ENCODE measurements at places on chromosomes 13 and 19. TPM values are rescaled to one million over a fixed set of nuclear protein-coding genes. Genes with fewer than 3 reads are reported as not detected.

The WDR62 gene
- 12.2 TPM for total RNA-seq

The RASAL3 gene
- total RNA-seq, result not detected

The C19orf44 gene
- 2.4 TPM for total RNA-seq

The SLC8A2 gene
- total RNA-seq, result not detected

The CYP4F8 gene
- total RNA-seq, result not detected
